ENCODE measurements at places on chromosomes 12 and 14.
A peak's percentile ranks its signal among the peaks of the same experiment; 100 is the strongest.

GRCh38 chr12:26768611-26769603 lies 64.1 kb downstream of the ITPR2 start:
- DNase-seq = no peak

- no peak for DNase-seq
These were observed 170.9 kb downstream of the SLC6A15 start for GRCh38 chr12:84741692-84742091.

DNA sequence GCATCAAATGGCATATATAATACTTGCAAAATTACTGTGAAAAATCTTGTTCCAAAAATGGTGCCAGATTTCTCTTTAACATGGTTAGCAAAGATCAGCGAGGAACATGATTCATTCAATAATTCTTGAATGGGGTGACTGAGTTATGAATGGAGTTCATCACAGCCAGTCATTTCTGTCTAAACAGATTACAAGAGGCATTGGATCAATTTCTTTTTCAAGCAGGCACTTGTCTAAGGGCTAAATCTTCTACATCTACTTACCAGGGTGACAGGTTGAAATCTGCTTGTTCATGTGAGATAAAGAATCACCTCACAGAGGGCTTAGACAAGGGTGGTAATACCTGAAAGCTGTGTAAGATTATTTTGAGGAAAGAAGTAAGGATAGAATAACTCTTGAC lies 247.7 kb downstream of the ATP23 start:
- DNase-seq = no peak

DNA sequence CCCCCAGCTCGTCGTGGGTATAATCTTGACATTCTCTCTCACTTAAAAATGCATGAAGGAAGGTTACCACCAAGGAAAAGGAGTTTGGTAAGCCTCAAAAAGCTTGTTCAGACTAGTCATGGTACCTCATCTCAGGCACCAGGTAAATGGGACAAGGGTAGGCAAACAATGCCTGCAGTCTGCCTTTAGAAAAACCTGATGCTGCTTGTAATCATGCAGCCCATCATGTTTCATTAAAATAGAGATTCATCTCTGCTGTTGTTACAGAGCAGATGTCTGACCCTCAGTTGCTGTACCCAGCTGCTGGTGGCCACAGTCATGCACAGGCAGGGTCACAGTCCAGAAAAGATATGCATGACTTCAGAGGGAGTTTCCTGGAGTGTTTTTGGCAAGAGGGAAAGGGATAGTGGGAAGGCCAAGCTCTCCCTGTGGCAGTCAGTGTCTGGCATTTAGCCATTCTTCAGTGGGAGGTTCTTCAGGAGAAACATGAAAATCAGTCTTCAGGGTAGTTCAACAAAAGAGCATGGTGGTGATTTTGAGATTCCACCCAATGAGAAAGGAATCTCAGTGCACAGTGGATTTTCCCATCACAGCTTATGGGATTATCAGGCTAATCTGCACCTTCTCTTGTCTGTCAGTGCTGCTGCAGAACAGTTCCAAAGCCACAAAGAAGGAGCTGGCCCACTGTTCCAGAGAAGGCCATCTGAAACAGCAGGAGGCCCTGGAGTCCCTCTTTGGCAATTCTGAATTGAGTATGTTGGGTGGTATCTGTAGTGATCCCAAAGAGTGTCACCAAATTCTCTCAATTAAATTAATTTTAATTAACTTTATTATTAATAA lies 202.7 kb upstream of the FRMD6 start:
- no peak for DNase-seq

- DNase-seq = peak; percentile 55
These were observed 160.9 kb upstream of the EEA1 start for GRCh38 chr12:93089805-93090569.

- no peak for DNase-seq
These were observed 210.6 kb upstream of the RTL1 start for GRCh38 chr14:101113835-101114725.

DNA sequence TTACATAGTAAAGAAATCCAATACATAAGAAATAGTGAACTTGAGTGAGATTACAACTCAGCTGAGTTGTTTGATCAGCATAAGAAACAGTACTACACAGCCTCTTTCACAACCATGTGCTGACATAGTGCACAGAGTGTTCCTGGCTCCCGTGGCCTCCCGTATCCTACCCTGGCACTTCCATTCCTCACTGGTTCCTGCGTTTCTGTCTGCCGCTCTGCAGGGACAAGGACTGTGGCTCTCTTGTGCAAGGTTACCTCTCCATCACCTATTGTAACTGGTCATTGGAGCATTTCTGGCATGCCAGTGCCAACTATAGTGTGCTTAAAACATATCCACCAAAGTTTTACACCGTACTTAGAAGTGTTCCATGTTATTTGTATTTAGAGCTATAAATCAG lies 46.3 kb upstream of the PCED1B start:
- no peak for DNase-seq

- no peak for DNase-seq
These were observed 103.0 kb downstream of the BRMS1L start for GRCh38 chr14:35929186-35929585.

DNA sequence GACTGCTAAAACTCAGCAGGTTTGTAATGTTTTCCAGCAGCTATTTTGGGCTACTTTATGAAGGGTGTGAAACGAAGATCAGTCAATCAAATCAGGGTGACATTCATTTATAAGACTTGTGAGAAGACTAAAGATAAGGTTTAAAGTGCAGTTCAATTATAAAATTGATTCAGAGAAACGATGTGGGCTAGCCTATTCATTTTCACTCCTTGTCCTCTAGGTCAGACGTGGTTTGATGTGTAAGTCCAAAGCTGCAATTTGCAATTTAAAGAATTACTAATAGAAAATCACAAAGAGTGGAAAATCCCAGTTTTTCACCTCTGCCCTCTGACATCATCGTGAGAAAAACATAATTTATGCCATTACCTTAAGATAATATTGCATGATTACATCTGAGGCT lies 243.5 kb upstream of the NOVA1 start:
- no peak for DNase-seq

GRCh38 chr12:90816353-90817089 lies 138.5 kb downstream of the CCER1 start:
- DNase-seq = peak; percentile 38

DNA sequence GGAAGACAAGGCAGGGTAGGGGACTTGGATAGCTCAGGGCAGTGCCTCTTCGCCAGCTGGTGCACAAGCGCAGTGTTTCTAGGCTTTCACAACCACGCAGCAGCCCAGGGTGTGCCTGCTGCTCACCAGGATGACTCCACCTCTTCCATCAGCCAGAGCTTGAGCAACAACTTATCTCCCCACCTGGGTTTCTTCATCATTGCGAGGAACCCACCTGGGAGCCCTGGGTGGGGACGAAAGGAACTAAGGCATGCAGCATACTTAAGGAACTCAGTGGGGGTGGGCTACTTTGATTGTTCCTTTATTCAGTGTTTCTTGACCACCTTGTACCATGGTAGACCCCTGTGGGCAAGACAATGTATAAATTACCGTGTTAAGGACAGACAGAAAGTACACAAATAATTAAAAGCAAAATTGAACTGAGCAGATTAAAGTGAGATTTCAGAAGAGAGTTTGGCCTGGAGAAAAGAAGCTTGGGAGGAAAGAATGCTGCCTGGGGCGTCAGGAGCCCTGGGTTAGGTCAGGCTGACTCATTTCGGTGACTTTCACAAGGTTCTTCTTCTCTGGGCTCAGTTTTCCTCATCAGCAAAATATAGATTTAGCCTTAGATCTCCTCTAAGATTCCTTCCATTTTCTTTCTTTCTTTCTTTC lies 22.9 kb downstream of the KRT18 start:
- DNase-seq = peak; percentile 85

GRCh38 chr14:90514015-90514398 lies 117.2 kb downstream of the CALM1 start:
- DNase-seq = no peak

DNA sequence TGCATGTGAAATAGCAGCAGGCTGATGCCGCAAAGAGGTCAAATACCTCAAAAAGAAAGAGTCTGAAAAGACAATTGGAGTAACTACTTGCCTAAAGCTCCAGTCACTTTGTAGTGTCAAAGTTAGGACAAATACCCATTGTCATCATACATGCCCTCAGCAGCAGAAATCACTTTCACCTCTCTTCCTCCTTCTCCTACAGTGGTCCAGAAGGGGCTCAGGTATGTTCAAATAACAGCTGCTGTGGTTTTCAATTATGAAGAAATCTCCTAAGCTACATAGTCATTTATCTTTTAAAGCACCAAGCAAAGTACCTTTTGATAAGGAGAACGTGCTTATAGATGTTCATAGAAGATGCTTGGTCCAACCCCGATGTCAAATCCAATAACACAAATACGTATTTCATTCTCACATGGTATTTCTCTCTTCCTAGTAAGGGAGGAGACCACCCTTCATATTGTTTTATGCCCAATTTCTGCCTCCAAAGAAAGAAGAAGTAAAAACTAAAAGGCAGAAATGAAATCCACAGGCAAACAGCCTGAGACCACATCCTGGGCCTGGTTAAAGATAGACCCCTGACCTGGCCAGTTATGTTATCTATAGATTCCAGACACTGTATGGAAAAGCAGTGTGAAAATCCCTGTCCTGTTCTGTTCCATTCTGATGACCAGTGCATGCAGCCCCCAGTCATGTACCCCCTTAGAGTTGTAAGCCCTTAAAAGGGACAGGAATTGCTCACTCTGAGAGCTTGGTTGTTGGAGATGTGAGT lies 23.7 kb downstream of the GYS2 start:
- DNase-seq = no peak

- DNase-seq = no peak
These were observed 1090.6 kb downstream of the SLC6A15 start for GRCh38 chr12:83821967-83822366.

- no peak for DNase-seq
These were observed 87.5 kb downstream of the EPS8 start for GRCh38 chr12:15701631-15702156.

GRCh38 chr14:59349258-59349701 lies 115.9 kb downstream of the GPR135 start:
- DNase-seq = no peak

DNA sequence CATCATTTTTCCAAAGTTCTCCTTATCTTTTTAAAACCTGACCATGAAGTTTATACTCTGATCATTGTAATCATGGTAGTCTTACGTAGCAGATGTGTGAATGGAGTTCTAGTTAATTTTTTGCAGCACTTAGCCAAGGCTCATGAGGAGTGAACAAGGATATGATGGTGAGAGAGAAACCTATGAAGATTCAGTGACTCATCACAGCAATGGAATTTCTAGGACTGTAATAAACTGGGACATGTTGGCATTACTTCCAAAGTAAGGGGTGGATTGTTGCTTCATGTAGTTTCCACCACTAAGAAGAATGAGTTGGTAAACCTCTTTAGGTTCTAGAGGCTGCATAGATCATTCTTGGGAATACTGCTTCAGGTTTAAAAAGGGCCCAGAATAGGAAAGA lies 102.7 kb downstream of the LRRIQ1 start:
- DNase-seq = no peak

DNA sequence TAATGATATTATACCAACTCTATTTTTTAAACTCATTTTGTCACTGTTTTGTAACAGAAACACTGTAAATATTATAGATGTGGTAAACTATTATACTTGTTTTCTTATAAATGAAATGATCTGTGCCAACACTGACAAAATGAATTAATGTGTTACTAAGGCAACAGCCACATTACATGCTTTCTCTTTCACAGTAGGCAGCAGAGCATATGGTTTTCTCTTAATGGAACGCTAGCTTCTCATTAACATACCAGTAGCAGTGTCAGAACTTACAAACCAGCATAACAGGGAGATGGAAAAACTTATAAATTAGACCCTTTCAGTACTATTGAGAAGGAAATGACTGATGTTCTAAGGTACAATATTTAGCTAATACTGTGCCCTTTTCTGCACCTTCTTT lies 398.8 kb downstream of the PRKD1 start:
- DNase-seq = no peak

GRCh38 chr12:94531196-94531720 lies 71.6 kb upstream of the CEP83 start:
- DNase-seq = no peak

DNA sequence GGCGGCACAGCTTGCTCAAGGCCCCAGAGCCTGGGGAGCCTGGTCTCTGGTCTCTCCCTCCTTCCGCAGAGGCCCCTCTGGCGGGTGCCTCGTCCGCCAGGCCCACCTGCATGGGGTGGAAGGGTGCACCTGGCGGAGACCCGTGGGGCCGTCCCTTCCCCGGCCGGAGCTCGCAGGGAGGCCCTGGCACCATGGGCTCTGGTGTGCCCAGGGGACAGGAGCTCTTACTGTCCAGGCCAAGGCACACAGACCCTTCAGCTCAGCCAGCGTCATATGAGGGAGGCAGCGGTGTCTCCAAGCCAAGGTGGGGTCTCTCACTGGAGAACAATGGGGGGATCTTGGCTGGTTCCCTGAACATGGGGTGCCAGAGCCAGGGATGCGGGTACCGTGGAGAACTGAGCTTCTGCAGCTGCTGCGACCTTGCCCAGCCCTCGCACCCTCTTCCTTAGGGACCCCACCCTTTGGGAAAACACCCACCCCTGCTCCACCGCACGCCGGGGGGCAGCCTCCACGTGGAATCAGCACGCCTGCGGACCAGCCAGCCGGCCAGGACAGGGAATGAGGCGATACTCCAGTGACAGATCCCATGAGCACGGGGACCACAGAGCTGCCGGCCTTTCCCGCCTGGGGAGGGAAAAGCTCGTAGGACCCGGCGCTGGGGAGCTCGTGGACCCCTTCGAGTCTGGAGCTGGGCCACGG lies 25.7 kb upstream of the GALNT9 start:
- no peak for DNase-seq

Measured in RWPE1 (cell line).